ENCODE measurements at places on chromosomes 16 and 17. TPM values are rescaled to one million over a fixed set of nuclear protein-coding genes. Genes with fewer than 3 reads are reported as not detected.

DNA sequence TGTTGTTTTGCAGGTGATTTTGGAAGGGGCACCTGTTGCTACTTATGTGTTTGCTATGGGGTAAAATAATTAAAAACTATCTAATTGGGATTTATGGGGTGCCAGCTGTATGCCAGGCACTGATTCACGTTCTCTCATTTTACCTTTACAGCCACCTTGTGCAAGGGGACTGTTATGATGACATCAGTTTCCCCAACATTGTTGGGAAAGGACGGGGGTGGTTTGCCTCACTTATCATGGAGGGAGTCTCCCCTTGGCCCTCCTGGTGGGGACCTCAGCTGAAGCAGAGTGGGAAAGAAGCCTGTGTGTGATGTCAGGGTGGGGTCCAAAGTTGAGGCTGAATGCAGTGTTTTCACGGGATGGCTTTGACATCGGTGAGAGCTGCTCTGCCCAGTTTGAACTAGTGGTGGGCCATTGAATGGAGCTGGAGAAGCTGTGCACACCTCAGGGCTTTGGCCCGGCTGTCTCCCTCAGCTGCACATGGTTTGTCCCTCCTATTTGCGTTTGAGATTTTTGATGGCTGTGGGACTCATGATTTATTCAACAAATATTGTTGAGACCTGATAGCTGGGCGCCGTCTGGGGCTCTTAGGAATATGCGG lies 36.1 kb downstream of the CMIP start:
- DNase-seq, result no peak
- no peaks in the 10 kb centered on the region for H3K36me3 ChIP-seq
- H3K4me3 ChIP-seq, result no peak overlapping the region
- peaks cover 62% of the 10 kb centered on the region for H3K4me1 ChIP-seq
- H3K27ac ChIP-seq, result no peak overlapping the region

- H3K4me1 ChIP-seq, result no peaks in the 10 kb centered on the region
- no peak for DNase-seq
- no peaks in the 10 kb centered on the region for H3K36me3 ChIP-seq
- no peaks in the 10 kb centered on the region for H3K27me3 ChIP-seq
- no peak overlapping the region for H3K4me3 ChIP-seq
Observed at GRCh38 chr16:54805648-54806047, 125.0 kb upstream of the IRX5 start.

GRCh38 chr17:1442187-1442586 lies 13.8 kb downstream of the CRK start:
- peaks cover 4% of the 10 kb centered on the region for H3K4me1 ChIP-seq
- H3K36me3 ChIP-seq, result no peaks in the 10 kb centered on the region
- no peak for DNase-seq
- H3K27me3 ChIP-seq, result no peaks in the 10 kb centered on the region
- no peak overlapping the region for H3K27ac ChIP-seq

DNA sequence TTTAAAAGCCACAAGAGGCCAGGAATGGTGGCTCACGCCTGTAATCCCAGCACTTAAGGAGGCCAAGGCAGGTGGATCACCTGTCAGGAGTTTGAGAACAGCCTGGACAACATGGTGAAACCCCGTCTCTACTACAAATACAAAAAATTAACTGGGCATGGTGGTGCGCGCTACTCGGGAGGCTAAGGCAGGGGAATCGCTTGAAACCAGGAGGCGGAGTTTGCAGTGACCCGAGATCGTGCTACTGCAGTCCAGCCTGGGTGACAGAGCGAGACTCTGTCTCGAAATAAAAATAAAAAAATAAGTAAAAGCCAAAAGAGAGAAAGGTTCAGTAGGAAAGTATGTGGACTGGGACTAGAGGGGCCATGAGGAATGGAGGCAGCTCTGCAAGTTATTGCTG lies 13.1 kb upstream of the ITGAL start:
- H3K4me1 ChIP-seq, result peaks cover 25% of the 10 kb centered on the region
- no peak overlapping the region for H3K27ac ChIP-seq
- H3K36me3 ChIP-seq, result no peaks in the 10 kb centered on the region
- no peak overlapping the region for H3K4me3 ChIP-seq
- no peak for DNase-seq
- H3K27me3 ChIP-seq, result no peaks in the 10 kb centered on the region

GRCh38 chr17:43979011-43979410 lies 25.3 kb upstream of the PYY start:
- peaks cover 7% of the 10 kb centered on the region for H3K27me3 ChIP-seq
- no peaks in the 10 kb centered on the region for H3K36me3 ChIP-seq
- H3K4me3 ChIP-seq, result no peak overlapping the region
- H3K27ac ChIP-seq, result no peak overlapping the region
- peaks cover 5% of the 10 kb centered on the region for H3K4me1 ChIP-seq
- DNase-seq, result no peak

DNA sequence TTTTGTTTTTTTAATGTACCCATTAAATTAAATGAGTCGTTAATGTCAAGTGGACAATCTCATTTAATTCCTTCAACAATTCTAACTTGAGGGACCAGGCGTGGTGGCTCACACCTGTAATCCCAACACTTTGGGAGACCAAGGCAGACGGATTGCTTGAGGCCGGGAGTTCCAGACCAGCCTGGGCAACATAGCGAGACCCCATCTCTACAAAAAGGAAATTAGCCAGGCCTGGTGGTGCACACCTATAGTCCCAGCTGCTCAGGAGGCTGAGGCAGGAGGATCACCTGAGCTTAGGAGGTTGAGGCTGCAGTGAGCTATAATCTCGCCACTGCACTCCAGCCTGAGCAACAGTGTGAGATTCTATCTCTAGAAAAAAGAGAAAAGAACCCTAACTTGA lies 20.7 kb upstream of the GSG1L start:
- H3K4me3 ChIP-seq, result no peak overlapping the region
- H3K27ac ChIP-seq, result no peak overlapping the region
- H3K27me3 ChIP-seq, result no peaks in the 10 kb centered on the region
- DNase-seq, result no peak

Gene KRT24
- not detected for total RNA-seq

Gene P3H4
- total RNA-seq, result 3.7 TPM

Gene TMEM106A
- 10.2 TPM for total RNA-seq

Gene GAS7
- total RNA-seq, result 1.9 TPM

Gene SPNS3
- 7.5 TPM for total RNA-seq
